NCI-H774 (cell line): ENCODE measurements at places on chromosomes 11 and 22.

GRCh38 chr22:30783021-30783420 is 88.3 kb downstream of the OSBP2 start:
- no peak for DNase-seq

GRCh38 chr11:35066783-35067423 is 72.1 kb upstream of the CD44 start:
- DNase-seq, result no peak

DNA sequence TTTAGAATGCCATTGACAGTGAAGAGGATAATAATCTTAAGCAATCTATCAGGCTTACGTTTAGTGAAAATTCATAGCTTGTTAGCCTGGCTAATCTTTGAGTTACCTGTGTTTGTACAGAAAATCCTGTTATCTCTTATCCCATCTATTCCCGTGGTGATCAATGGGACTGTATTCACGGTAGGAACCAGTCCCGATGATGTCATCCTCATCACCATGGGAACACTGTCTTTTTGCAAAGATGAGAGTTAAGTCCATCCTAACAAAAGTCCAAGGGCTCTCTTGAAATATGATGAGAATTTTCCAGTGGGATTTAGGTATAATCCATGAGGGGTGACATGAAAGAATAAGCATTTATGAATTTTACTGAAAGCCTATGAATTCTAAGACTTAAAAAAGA is 762.2 kb downstream of the ETS1 start:
- DNase-seq, result no peak

- no peak for DNase-seq
Measured at GRCh38 chr11:43905813-43906241, 25.2 kb downstream of the ALKBH3 start.

- DNase-seq, result no peak
Measured at GRCh38 chr11:119426142-119426541, 3.2 kb upstream of the THY1 start.

- DNase-seq, result no peak
Measured at GRCh38 chr22:47564651-47565434, 802.4 kb downstream of the TBC1D22A start.
